ENCODE measurements at places on chromosomes 16 and 17.

DNA sequence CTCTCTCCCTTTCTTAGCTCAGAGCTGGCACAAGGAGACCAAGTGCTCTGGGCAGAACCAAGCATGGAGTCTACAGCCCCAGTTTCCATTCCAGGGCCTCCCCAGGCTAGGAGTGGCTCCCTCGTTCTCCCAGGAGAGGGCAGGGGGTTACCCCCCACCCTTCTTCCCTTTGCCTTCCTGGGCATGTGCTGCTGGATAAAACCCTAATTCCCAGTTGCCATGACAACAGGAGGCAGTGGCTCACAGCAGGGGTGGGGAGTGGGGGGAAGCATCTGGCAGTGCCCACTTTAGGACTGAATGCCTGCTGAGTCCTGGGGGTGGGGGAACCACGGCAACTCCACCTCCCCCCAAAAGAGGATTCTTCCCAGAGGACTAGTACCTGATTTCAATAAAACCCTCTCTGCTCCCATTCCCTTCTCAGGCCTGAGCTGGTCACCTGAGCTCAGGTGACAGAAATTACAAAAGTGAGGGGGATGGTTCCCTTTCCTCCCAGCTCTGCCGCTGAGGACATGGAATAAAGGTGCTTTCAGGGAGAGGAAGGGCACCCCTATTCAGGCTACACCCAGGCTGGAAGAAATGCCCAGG lies 1.8 kb downstream of the MPP2 start:
- DNase-seq, result no peak

GRCh38 chr17:46171939-46172338 lies 21.3 kb downstream of the KANSL1 start:
- DNase-seq, result no peak

- DNase-seq, result no peak
Observed at GRCh38 chr17:57723427-57724025, 21.6 kb downstream of the CCDC182 start.

- no peak for DNase-seq
Observed at GRCh38 chr16:73086108-73086507, 38.2 kb upstream of the ZFHX3 start.

GRCh38 chr16:1677339-1677738 lies 740 bp upstream of the JPT2 start:
- no peak for DNase-seq

- DNase-seq, result no peak
Observed at GRCh38 chr16:81703177-81704155, 75.6 kb upstream of the PLCG2 start.

DNA sequence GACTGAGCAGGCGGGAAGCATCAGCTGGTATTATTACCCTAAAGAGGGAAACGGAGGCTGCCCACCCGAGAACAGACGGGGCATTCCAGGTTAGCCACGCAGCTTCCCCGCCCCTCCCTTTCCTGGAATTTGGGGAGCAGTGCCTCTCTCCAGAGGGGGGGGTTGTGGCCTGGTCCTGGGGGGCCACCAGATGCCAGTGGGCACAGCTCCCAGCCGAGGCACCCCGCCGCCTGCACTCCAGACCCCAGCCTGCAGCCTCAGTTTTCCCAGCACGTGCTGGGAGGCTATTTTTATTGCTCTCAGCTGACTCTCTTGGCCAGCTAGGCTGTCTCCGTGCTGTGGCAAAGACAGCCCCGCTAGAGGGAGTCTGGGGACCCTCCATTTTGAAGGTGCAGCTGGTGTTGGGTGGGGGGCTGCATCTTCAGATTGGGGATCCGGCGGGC lies 62.7 kb upstream of the GSE1 start:
- DNase-seq, result no peak

GRCh38 chr17:44416558-44417289 lies 27.3 kb upstream of the ITGA2B start:
- no peak for DNase-seq

DNA sequence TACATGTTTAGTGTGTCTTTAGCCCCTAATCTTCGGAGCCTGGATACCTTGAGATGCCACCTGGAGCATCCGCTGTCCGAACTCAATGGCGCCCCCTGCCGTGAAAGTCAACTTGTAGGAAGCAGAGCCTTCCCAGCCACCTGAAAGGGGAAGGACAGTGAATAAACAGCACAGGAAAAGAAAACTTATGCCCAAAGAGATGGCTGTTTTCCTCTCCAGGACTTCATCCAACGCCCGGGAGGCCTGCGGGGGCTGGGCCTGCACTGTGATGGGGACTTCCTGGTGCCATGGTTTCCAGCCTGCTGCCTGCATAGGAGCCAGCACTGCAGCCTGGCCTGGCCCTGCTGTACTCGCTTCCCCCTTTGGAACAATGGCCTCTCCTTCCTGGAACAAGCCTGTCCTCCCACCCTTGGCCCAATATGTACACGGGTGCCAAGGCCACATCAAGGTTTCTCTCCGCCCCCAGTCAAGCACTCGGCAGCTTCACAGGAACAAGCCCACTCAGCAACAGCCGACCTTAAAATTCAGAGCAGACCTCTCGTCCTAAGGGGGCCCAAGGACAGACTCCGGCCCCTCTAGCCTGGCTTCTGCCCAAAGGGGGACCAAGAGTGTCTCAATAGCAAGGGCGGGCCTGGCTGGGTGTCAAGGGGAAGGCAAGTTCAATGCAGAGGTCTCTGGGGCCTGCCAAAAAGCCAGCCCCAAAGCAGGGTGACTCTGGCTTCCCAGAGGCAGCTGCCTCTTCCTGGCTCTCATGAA lies 4.5 kb upstream of the UNC13D start:
- DNase-seq, result no peak
